ENCODE measurements at places on chromosomes 6 and 20. TPM values are rescaled to one million over a fixed set of nuclear protein-coding genes. Genes with fewer than 3 reads are reported as not detected.

GRCh38 chr6:95687839-95688238, 110.5 kb downstream of the MANEA start:
- no peak for DNase-seq

DNA sequence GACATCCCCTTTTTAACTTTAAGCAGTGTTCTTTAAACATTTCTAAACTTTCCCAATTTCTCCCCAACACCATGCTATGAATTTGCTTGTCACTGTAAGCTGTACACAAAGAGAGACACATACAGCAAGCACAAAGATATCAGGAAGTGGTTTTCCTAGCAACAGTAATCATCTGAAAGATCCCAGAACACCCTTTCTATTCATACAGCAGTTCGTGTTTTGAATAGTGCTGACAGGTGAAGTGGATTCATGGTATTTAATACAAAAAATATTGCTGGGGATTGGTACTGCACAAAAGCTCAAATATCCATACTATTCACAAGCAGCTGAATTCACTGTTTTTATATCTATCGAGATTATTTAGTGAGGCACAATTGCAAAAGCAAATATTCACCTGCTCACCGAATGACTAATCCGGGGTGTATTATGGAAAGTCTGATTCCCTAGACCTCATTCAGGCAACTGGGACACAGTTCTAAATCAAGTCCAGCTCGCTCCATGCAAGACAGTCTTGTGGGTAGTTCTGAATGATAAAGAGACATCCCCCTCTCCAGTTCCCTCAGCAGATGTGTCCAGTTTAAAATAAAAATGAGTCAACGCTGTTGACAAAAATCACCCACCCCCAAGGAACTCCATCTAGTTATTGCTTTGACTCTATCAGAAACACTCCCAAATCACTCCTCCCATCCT, 107.1 kb upstream of the TSHZ2 start:
- no peak for DNase-seq

- no peak for DNase-seq
Measured at GRCh38 chr6:16236631-16237199, 1.7 kb upstream of the GMPR start.

DNA sequence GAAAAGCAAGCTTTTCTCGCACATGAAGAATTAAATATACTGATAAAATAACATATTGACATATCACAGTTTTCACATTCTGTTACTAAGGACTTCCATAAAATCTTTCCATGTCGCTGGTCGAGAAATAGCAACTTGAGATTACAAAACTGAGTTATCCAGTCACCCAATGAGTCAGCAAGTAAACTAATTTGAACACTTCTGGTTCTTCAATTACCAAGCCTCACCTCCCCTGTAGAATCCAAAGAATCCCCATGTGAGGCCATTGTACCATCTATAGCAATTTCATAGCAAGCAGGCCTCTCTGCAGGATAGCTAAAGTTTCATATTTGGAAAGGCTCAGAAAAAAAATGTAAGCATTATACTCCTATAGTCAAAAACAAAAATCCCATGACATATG, 87.3 kb downstream of the PKHD1 start:
- no peak for DNase-seq

- DNase-seq = no peak
Measured at GRCh38 chr20:52809003-52809402, 163.2 kb upstream of the TSHZ2 start.

SLC13A3 gene
- not detected for total RNA-seq

DNA sequence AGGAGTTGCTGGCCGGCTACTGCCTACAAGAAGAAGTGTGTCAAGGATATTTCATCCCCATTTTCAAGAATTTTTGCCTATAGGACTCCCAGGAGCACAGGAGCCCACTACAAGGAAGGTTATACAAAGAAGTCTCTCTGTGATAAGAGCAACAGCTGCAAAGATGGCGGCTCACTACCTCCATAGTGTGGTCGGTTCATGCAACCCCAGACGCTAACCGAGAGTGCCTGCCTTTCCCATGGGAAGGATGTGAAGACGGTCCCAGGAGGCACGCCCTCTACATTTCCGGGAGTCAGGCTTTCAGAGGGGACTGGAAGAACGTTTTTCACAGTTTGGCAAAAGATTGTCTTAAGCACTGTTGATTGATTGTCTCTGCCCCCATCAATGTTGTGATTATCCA, 816.3 kb downstream of the QKI start:
- DNase-seq = no peak

BTNL2 gene
- total RNA-seq = not detected

HLA-DQB2 gene
- total RNA-seq = not detected

Measured in activated naive CD4-positive, alpha-beta T cell treated with anti-CD3 and anti-CD28 coated beads, Interleukin-2, amount 50 U/mL, for 72 hours (primary cell).